GM12878 (cell line): ENCODE measurements at places on chromosomes 12 and 14. TPM values are rescaled to one million over a fixed set of nuclear protein-coding genes. Genes with fewer than 3 reads are reported as not detected.

AMDHD1 gene
- 0.15 TPM in 1 of 2 replicates, not detected in the other for total RNA-seq

PRH2 gene
- not detected in 2 replicates for total RNA-seq

DHRS7 gene
- 58.8 and 60.7 TPM in 2 replicates for total RNA-seq

BATF gene
- 99.8 and 107 TPM in 2 replicates for total RNA-seq

BMAL2 gene
- total RNA-seq = 47.2 and 51.7 TPM in 2 replicates

CATSPERB gene
- total RNA-seq = not detected in 2 replicates

TAS2R7 gene
- total RNA-seq = not detected in 2 replicates

CRY1 gene
- total RNA-seq = 5.8 and 6.1 TPM in 2 replicates

DNA sequence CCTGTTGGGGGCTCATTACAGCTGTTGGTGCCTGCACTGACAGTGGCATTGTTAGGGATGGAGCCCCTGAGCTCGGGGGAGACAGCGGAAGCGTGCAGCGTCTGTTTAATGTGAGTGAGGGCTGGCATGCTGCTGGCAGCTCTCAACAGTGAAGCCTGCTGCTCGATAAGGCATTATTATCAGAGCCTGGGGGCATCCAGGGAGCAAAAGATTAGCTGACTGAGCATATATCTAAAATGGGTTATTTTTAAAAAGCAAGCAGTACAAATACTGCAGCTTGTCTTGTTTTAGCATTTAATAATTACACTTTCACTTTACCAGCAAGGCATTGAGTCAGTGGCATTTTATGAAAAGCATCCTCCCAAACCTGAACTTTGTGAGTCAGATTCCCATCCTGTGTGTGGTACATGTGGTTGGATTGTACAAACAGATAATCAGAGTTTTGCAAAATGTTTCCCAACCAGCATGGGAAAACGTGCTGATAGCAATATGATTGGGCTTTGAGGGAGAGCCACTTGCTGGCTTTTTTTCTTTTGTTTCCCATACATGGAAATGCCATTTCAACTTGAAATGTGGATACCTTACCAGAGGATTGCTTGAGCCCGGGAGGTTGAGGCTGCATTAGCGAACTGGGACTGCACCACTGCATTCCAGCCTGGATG lies 150.8 kb downstream of the PRKCH start:
- no peak for DNase-seq

GRCh38 chr14:84482256-84483071 lies 1047.5 kb upstream of the FLRT2 start:
- no peak for DNase-seq

DNA sequence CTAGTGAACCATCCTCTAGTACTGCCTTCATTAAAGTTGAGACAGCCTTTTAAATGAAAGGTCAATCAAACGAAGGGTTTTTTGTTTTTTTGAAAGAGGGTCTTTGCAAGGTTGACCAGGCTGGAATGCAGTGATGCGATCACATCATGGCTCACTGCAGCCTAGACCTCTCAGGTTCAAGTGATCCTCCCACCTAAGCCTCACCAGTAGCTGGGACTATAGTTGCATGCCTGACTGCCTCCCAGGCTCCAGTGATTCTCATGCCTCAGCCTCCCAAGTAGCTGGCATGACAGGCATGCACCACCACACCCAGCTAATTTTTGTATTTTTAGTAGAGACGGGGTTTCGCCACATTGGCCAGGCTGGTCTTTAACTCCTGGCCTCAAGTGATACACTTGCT lies 114.6 kb upstream of the SINHCAF start:
- DNase-seq = no peak

DNA sequence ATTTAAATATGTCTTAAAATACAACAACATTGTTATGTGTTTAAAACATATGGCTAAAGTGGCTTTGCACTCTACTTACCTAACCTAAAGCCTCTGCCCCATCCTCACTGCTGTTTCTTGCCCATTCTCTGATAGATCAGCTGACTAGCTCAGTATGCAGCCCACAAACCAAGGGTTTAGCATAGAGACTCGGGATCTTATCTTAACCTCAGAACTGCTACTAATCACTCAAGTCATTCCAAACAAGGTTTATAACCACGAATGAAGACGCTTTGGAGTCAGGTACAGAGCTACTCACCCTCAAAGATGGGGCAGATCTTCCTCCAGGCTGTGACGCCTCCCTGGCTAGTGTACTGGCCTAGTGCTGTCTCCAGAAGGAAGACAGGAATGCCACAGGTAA lies 19.3 kb downstream of the SLC6A13 start:
- no peak for DNase-seq

DNA sequence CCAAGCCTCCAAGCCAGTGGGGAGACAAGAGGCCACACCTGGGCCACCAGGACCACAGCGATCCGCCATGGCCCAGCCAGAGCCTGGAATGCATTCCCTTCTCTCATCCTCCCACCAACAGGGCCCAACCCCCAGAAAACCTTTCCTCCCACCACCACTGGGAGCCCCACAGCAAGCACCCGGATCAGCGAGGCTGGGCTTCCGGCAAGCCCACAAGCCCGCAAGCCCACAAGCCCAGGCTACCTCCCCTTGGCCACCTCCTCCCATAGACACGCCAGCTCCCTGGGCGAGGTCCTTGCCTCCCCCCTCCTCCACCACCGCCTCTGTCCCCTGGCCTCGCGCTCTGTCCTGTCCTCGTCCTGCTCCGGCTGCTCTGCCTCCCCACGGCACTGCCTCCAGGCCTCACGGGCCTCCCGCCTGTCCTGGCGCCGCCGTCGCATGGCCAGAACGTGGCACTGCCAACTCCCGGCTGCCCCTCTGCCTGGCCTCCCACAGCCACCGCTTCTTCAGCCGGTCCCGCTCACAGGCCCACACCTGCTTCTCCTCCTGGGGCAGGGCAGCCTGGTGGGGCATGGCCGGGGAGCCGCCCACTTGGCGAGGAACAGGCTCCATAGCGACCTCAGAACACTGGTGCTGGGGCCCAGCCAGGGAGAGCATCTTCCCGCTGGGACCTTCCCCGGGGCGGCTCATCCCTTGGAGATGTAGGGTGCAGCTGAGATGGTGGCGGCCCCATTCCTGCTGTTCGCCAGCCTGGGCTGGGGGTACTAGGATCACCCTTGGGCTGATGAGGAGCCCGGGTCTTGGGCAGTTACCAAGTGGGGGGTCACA lies 5.6 kb downstream of the CDK2AP1 start:
- DNase-seq = no peak

- DNase-seq = no peak
These were observed 39.6 kb upstream of the CPM start for GRCh38 chr12:68972595-68972994.

- no peak for DNase-seq
These were observed 242.6 kb downstream of the CPNE8 start for GRCh38 chr12:38662829-38663228.

GRCh38 chr14:57709909-57710308 lies 156.0 kb downstream of the SLC35F4 start:
- no peak for DNase-seq

DNA sequence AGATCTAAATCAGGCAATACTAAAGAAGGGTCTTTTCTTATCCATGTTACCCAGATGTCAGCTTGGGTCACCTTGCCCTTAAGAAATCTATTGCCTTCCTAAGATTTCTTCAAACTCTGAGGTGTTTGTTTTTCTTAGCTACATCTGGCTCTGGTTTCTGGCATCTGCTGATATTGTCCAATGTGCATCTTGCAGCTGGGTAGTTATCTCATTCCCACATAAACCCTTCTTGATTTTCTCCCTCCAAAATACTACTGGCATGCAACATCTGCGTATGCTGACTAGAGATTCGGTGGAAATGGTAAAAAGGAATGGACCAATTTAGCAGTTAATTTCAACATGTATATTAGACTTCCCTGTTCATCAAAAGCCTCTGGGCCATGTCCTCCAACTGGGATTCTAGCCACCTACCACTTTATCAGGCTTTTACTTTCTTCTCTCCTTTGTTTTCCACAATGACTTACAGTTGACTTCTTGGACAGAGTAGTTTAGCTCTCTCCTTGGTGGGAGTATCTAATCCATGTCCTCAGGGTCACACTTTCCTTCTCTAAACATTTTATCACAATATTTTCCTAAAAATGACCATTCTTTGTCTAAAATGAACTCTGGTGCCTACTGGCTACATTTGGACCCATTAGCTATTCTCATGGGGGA lies 324.8 kb upstream of the FAR2 start:
- no peak for DNase-seq

DNA sequence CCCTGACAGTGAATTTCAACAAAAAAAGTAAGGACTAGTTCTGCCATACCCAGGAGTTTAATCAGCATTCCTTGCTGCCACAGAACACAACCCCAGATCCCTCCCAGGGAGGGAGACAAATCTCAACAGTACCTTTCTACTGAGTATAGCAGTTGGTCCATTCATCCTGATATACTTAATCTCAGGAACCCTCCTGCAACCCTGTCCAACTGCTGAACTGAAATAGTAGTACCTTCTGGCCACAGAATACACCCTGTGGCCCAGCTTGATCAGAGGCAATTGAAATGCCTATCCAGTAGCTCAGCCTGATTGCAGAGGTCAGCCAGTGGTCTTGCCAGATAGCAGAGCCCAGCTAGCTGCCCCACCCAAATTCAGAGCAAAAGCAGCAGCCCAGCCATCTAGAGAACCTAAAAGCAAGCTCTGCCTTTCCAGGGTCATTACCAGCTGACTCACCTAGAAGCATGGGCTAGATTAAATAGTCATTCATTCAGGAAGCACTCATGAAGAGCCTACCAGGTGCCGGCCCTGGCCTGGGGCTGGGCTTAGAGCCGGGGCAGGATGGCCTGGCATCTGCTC lies 40.0 kb upstream of the RHOJ start:
- DNase-seq = no peak

DNA sequence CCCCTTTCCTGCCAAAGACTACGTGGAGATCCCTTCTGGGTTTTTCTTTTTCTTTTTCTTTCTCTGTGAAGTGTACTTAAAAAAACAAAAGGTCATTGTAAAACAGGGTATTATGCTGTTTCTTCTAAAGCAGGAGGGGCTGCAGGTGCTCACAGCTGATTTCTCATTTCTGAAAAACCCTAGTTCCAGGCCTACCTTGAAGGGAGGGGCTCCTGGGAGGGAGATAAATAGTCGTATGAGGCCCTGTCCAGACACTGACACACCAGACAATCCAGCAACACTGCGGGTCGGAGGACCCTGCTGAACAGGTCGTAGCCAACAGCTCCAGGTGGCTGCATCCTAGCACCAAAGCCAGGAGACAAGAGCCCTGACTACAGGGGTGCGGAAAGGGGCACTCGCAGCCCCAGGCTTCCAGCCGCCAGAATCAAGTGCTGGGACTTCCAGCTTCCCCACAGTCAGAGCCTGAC lies 41.1 kb downstream of the PSMA6 start:
- DNase-seq = no peak

DNA sequence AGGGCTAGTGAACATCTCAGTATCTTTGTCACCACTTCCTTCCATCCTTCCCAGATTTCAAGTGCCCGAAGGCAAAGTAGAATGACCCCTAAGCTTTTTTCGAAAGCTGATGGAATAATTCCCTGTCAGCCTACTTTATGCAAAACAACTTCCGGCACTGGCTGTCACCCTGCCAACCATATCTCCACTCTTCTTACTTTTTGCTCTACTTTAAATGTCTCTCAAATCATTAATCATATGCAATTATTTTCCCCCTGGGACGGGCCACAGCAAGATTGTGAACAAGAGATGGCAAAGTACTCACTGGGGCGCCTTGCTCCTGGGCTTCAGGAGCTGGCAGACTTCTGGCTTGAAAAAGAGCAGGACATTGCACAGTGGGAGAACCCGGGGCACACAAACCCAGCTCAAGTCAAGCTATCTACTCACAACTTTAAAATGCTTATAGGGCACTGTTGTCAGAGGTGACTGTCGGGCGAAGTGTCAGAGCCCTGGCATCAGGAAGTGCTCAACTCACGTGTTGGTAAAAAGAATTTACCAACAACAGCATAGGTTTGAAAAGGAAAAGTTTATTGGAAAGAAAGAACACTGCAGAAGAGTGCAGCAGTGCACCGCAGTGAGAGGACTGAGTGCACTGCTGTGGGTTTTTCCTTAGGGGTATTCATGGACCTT lies 373.5 kb downstream of the PAWR start:
- no peak for DNase-seq

GRCh38 chr12:113194971-113195391 lies 9.5 kb downstream of the RITA1 start:
- no peak for DNase-seq

GRCh38 chr14:105500726-105501101 lies 9.7 kb downstream of the TEDC1 start:
- no peak for DNase-seq

- DNase-seq = no peak
These were observed 3.3 kb downstream of the AKT1 start for GRCh38 chr14:104792101-104792884.

GRCh38 chr14:47240748-47241437 lies 434.5 kb downstream of the MDGA2 start:
- no peak for DNase-seq

- DNase-seq = no peak
These were observed 419.7 kb downstream of the ADAMTS20 start for GRCh38 chr12:43132291-43132690.

- DNase-seq = no peak
These were observed 10.0 kb downstream of the ATP2B1 start for GRCh38 chr12:89698607-89699006.

DNA sequence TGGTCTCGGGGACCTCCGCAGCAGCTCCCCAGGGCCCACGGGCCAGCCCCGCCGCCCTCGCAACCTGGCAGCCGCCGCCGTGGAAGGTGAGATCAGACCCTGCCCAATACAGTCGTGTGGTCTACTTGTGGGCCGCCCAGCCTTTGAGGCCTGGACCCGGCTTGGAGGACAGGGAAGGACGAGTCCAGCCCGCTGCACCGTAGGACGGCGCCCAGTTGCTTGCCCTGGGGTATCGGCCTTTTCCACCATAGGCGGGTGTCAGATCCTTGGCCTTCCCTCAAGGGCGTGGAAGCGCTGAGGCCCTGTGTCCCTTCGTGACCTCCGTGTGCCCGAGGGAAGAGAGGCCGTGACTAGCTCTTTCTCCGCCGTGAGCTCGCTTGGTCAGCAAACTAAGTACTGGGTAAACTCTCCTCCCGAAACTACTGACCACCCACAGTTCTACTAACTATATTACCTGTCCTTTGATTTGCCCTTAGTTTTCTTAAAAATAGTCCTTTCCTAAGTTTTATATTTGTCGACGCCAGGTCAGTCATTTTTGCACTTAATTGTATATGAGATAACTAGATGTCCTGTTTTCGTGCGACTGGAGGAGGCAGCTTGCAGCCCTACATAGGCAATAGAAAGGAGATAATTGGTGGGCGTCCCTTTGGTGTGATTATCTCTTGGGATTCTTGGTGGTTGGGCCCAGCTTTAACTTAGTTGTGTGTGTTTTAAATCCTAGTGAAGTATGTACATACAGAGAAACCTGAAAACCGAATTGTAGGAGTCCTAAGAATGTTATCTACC lies 757 bp downstream of the SLC25A3 start:
- no peak for DNase-seq

GRCh38 chr14:55129428-55130195 lies 560 bp downstream of the LGALS3 start:
- DNase-seq = no peak

DNA sequence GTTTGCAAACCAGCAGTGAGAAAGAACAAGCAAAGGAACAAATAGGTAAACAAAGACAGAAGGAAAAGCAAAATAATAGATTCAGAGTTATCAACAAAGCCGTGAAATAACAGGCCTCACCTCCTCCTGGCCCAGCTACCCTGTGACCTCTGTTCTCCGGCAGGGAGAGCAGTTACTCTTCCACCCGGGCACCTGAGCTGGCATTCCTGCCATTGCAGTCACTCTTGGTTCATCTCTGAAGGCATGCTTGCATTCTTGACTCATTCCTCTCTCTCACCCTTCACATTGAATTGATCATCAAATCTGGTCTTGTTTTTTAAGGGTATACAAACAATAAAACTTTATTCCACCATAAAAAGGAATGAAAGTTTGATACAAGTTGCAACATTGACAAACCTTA lies 95.1 kb downstream of the TTC8 start:
- no peak for DNase-seq

- DNase-seq = no peak
These were observed 5.7 kb upstream of the NECAP1 start for GRCh38 chr12:8076366-8076765.
